Stimulated activated CD4-positive, alpha-beta T cell treated with anti-CD3 and anti-CD28 coated beads, Interleukin-12 subunit alpha, Interleukin-12 subunit beta, amount 100 ng/mL, for 24 hours (primary cell): ENCODE measurements at places on chromosomes 5 and 9.

GRCh38 chr9:35937227-35937626 lies 20.7 kb downstream of the OR2S2 start:
- DNase-seq = no peak

DNA sequence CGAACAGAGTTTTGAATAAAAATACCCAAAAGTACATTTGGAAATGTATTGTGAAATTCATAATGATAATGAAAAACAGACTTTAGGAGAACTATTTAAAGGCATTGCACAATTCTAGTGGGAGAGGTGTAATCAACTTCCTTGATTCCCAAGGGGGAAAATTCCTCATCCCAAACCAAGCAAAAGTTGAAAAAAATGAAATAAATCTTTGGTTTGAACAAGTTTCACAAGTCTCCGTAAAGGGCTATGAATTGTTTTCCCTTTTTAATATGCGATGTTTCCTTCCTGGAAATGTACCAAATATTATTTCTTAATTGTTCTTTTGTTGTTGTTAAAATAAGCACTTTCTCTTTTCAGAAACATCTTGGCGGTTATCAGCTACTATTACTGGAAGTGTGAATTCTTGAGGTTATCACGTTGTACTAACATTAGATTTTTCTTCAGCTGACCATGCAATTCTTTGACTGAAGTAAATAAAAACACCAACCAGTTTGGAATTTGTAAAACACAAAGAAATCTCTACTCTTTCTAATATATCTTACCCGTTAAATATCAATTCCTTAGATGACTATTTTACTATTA lies 59.3 kb downstream of the SVEP1 start:
- DNase-seq = no peak

DNA sequence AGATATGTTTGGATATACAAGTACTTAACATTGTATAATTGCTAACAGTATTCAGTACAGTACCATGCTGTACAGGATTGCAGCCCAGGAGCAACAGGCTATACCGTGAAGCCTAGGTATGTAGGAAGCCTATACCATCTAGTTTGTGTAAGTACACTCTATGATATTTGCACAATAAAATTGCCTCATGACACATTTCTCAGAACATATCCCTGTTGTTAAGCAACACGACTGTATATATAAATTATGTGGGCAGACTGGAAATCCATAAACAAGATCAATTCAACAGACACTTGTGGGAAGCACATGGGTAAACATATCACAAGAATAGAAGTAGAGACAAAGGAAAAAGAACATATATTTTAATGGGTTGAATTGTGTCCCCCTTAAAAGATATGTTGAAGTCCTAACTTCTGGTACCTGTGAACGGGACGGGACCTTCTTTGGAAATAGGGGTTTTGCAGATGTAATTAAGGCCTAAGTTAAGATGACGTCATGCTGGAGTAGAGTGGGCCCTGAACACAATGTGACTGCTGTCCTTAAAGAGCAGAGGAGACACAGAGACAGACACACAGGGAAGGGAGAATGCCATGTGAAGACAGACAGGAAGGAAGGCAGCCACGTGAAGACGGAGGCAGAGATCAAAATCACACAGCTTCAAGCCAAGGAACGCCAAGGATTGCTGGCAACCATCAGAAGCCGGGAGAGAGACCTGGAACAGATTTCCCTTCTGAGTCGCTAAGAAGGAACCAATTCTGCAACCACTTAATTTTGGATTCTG lies 76.3 kb downstream of the SCAI start:
- no peak for DNase-seq

DNA sequence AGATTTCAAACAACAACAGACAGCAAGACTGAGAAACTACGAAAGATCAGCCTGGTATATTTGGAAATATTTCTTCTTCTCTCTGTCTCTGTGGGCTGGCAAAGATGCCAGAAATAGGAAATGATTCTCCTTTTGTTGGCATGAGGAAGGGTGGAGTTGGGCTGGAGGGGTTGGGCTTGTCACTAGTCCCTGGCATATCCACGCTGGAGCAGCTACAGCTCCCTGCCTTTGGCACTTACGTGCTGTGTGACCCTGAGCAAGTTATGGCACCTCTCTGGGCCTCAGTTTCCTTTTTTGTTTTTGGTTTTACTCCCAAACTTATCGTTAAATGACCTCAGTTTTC lies 354 bp upstream of the KCNMB1 start:
- DNase-seq = no peak

GRCh38 chr5:116516021-116516420 lies 58.6 kb downstream of the SEMA6A start:
- DNase-seq = no peak

GRCh38 chr5:14270209-14270702 lies 127.1 kb downstream of the TRIO start:
- no peak for DNase-seq

DNA sequence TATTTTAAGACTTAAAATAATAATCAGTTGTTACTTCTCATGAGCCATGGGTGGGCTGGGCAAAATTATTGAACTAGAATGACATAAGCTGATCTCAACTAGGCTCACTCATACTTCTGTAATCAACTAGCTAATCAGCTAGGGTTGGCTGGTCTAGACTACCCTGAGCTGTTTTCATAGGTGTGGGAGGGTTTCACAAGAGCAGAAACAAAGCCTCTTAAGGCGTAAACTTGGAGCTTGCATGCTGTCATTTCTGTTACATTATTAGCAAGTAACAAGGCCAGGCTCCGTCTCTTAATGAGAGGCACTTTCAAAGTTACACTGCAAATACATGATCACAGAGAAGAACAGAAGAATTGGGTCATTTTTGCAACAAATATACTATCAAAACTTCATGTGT lies 57.2 kb upstream of the GHR start:
- DNase-seq = no peak

DNA sequence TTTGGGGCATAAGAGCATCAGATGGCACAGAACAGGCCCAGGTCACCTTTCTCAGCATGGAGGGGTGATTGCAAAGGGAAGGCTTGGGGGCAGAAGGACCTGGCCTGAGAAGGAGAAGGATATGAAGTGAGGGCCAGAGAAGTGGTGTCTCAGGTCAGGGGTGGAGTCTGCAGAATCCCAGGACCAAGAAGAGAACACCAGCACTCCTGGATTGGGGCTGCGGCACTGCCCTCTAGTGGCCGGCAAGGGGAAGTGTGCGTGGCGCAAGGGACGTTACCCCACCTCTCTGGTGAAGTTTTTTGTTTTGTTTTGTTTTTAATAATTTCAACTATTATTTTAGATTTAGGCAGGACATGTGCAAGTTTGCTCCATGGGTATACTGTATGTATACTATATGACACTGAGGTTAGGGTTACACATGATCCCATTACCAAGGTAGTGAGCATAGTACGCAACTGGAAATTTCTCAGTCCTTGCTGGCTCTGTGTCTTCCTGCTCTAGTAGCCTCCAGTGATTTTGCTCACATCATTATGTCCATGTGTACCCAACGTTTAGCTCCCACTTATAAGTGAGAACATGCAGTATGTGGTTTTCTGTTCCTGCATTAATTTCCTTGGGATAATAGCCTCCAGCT lies 1548.6 kb downstream of the EFNA5 start:
- DNase-seq = no peak

DNA sequence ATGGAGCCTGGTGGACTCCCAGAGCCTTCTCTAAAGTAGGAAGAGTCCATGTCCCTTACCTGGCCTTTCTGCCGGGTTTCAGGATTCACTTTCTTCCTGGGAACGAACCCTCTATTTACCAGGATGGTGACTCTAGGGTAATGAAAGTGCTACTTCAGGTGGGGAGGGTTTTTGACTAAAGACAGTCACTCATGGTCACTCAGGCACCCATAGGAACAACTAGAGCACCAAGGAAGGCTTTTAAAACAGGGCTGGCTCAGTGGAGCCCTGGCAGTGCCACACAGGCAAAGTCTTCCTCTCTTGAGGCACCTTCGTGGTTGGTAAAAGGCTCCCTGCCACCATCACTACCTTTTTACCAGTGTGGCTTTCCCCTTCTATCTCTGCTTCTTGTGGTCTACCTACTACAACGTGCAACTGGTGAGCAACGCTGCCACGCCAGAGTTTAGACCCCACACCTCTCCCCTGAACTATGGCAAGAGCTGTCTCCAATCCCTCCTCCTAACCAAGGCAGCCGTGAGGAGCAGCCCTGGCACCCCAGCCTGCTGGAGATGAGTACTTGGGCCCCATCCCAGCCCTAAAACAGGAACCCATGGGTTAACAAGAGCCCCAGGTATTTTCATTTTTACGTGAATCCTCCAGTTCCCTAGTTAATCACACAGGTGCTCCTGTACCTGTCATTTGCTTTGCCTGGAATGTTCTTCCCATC lies 3.5 kb downstream of the SURF1 start:
- DNase-seq = no peak

GRCh38 chr5:132354381-132355139 lies 14.9 kb upstream of the SLC22A5 start:
- DNase-seq = no peak

GRCh38 chr5:142929587-142929986 lies 159.4 kb downstream of the ARHGAP26 start:
- DNase-seq = no peak

- DNase-seq = no peak
Observed at GRCh38 chr9:134208981-134209725, 44.8 kb upstream of the RNU6ATAC start.
